ENCODE measurements at places on chromosomes 6 and 20.

GRCh38 chr20:37928996-37929682, 26.2 kb downstream of the VSTM2L start:
- DNase-seq = no peak

DNA sequence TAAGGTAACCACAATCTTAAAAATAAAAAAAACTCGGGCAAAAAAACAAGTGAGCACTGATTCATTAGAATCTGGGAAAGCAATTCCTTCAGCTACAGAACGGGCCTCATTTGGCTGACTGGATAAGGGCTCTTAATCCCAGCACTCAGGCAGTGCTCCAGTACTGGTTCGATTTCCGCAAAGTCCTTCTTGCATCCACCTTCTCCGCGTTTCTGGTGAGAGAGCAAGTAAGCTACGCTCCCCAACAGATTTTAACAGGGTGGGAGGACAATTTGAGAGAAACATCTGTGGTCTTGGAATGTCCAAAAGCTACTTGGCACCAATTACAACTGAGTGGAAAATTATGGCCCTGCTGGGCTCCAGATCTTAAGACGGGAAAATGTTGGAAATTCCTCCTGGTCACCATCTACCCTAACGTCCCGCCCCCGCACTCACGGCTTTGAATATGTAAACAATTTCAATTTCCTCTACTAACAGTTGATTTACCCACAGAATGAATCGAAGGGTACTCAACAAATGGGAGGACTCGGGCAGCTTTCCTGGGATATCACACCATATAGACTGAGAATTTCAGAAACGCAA, 18.1 kb upstream of the ZSCAN9 start:
- no peak for DNase-seq

- no peak for DNase-seq
Observed at GRCh38 chr20:860891-861290, 27.4 kb downstream of the FAM110A start.

- no peak for DNase-seq
Observed at GRCh38 chr6:13165502-13166172, 162.7 kb downstream of the TBC1D7 start.

DNA sequence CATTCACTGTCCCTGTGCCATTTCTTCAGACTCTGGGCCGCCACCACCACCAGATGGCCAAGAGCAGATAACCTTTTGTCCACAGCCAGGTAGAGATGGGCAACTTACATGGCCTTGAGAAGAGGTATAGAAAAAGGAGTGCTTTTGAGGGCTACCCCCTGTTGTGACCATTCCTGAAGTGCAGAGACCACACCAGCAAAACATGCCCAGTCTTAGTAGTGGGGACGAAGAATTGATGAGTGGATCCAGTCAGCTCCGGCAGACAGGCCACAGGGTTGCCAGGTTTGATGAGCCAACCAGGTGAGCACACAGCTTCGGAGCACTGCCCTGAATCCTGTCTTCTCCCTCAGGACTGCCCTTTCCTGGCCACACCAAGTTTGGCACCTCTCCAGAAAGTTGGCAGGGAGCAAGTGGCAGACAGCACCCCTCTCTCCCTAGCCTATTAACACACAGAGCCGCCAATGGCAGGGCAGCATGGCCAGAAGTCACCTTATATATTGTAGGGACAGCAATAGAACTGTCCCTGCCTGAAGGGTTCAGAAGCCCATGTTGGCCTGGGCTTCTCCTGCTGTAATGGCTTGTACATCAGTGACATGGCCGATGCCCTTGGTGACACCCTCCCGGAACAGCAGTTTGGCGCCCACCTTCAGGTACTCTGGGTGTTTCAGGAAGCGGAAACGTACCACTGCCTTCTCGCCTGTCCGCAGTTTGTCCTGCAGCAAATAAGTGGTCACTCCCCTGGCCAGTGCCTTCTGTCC, 7.8 kb downstream of the GTPBP2 start:
- DNase-seq = no peak

GRCh38 chr6:112008482-112008881, 45.4 kb upstream of the CCN6 start:
- DNase-seq = no peak

GRCh38 chr6:111779660-111780059, 93.6 kb downstream of the FYN start:
- DNase-seq = no peak

- no peak for DNase-seq
Observed at GRCh38 chr6:159989492-159990480, 20.9 kb downstream of the IGF2R start.

DNA sequence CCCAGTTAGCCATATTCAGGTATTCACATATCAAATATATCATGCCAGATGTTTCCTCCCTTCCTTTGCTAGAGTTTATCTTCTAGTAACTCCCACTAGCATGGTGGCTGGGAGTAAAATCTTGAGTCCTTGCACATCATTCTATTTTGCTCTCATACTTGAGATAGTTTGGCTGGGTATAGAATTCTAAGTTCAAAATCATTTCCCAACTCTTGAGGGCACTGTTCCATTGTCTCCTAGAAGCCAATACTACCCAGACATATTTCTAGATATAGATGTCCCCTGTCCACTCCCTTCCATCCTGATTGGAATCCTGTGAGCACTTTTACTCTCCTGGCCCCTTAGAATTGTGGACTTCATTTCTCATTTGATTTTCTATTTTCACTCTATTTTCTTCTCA, 104.7 kb downstream of the ZFP64 start:
- no peak for DNase-seq

DNA sequence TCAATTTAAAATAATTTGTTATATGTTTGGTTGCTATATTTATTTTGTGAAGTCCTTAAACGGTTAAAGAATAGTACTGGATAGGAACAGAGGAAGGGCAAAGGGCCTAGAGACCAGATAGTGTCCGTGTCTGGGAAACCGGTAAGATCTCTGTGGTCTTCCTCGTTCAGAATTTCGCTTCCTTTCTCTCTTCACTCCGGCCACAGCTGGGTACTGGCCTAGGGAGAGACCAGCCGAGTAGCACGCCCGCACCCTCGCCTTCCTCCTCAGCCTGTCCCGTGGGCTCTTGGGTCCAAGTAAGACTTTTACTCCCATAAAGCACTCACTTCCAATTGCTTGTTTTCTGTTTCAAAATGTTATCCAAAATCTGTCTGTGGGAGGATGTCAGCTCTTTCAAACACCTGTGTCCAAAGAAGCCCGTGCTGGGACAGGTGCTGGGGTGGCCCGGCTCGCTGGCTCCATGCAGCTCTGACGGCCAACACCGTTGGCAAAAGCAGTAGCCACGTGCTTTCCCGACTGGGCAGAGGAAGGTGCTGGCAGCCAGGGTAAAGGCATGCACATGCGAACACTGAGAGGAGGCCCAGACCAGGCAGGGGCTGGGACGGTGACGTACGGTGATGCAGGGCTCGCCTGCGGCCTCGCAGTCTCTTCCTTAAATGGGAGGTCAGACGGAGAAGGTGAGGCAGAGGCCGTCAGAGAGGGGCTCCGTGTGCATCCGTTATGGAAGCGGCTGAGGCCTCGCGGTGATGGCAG, 112.2 kb downstream of the IRF4 start:
- no peak for DNase-seq

DNA sequence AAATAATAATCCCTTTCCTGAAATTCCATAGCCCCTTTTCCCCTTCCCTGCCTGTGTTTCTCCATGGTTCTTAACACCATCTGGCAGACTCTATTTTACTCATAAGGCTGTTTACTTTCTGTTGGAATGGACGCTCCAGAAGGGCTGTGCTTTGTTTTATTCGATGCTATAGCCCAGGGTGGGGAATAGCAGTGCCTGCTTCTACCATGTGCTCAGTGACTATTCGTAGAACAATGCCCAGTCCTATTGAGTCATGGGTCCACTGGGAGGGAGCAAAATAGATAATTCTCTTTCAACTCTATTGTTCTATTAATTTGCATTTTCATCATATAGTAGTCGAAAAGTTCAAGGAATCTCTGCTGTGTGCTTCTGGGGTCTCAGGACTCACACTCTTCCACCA, 565.1 kb downstream of the C6orf118 start:
- no peak for DNase-seq

DNA sequence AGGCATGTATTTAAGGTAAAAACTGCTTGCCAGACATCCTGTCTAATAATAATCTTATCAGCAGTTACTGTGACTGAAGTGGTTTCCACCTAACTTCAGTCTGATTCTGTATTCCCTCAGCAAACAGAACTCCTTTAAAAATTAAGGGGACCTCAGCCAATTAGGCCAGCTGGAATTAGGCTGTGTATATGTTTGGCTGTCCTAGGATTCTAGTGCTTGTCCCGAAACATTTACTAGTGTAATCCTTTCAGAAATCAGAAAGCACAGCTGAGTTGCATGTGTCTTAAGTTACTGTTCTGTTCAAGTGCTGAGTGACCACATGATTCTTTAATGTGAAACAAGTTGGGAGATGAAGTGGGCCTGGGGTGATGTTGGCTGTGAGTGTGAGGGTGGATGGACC, 120.9 kb upstream of the SUPT3H start:
- DNase-seq = no peak

GRCh38 chr6:6246544-6246943, 73.9 kb downstream of the F13A1 start:
- DNase-seq = peak; percentile 53

- peak; percentile 14 for DNase-seq
Observed at GRCh38 chr20:431012-431904, 23.2 kb downstream of the RBCK1 start.

DNA sequence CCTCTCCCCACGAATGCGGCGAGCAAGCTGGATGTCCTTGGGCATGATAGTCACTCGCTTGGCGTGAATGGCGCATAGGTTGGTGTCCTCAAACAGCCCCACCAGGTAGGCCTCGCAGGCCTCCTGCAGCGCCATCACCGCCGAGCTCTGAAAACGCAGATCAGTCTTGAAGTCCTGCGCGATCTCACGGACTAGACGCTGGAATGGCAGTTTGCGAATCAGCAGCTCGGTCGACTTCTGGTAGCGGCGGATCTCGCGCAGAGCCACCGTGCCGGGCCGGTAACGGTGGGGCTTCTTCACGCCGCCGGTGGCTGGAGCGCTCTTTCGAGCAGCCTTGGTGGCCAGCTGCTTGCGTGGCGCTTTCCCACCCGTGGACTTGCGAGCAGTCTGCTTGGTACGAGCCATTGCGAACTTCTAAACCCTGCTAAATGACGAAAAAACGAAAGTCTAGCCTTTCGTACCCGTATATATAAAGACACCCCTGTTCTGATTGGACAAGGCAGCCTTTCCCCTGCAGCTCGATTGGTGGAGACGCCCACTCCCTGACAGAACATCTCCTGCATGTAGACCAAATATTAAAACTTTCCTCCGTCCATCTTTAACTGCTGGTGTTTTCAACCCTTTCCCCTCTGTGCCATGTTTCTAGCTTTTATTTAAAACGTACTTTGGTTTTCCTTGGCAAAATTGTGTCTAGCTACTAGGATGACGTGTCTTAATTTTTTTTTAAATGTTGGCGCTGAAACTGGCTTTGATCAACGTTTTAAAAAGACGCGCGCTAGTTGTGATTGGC, 109.8 kb downstream of the HFE start:
- peak; percentile 95 for DNase-seq

- no peak for DNase-seq
Observed at GRCh38 chr20:44810391-44811149, at the start of gene RIMS4. Gene RIMS4 (minus strand): TSS chr20:44810546. CDS start chr20:44810271, 275 bp downstream.

DNA sequence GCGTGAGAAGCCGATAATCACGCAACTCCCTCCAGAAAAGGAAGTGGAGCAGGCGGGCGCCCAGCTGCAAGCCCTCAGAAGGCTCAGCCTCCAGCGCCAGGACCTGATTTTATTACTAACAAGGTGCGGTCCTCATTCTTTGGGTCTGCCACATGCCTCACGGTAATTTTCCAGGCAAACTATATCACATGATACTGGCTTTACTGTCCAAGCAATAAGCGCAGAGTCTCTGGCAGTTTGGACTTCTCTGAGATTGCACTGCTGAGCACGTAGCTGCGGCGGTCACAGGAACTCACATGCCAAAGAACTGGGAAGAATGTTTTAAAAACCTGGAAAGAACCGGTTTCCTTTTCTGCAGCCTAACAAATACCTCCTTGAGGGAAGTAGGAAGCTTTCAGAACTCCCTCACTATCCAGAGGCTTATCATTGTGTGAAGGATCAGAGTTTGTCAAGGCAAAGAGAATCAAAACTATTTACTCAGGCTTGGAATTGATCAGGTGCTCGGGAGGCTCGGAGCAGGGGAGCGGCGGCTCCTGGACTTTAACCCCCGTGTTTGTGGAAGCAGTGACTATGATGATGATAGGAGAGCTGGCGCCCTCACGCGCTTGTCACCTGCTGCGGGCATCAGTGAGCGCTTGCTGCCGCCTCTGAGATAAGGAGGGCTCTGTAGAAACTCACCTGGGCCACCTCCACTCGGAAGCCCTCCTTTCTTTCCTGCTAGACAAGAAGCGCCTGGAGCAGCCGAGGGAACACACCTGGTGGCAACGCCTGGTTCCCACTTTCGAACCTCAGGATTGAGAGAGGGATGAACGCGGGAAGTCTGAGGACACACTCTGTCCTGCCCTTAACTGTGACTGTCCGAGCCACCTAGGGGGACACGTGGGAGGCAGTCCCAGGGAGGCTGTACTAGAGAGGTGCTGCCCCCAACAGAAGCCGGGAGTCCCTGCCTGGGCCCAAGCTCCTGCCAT, 27.2 kb upstream of the SYNJ2 start:
- DNase-seq = no peak

DNA sequence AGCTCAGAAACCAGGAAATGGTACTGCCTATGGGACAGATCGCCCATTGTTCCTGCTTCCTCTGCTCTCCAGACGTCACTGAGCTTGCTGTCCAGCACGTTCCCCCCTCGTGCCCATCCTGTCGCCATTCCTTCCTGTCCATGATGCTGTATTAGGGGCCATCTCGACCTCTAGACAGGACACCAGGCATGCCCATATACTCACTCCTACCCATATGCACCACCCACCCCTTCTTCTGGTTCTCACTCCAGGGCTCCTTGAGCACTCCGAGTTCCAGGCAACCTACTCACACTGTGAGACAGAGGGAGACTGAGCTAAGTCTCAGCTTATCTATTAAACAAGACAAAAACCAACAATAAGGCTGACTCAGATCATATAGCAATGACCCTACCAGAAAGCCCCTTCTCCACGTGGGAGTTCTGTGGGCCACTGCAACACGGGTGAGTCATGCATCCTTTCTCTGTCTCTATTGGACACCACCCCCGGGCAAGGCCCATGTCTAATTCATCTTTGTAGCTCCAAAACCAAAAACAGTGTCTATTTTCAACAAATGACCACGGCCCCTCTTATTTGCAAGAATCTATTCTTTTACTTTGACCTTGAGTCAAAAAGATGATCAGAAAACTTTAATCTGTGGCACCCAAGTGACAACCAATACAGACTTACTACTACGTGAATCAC, 65.7 kb downstream of the PSMG4 start:
- DNase-seq = no peak

DNA sequence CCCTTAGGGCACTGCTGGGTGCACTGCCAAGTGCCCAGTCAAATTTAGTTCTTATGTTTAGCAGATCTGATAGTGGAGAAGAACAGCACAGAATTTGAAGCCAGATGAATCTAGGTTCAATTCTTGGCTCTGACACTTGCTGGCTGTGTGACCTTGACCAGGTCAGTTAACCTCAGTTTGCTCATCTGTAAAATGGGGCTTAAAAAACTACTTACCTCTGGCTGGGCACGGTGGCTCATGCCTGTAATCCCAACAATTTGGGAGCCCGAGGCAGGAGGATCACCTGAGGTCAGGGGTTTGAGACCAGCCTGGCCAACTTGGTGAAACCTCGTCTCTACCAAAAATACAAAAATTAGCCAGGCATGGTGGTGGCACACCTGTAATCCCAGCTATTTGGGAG, 49.9 kb upstream of the MLN start:
- DNase-seq = no peak
